ENCODE measurements at places on chromosomes 5 and 9. TPM values are rescaled to one million over a fixed set of nuclear protein-coding genes. Genes with fewer than 3 reads are reported as not detected.

SLC36A3 gene
- total RNA-seq = not detected

GHR gene
- 3.8 TPM for total RNA-seq

PRXL2C gene
- total RNA-seq = 12.5 TPM

FOXI1 gene
- not detected for total RNA-seq

PCDHGA12 gene
- total RNA-seq = 6.7 TPM

GTF2H2C gene
- total RNA-seq = 19.2 TPM

TMOD1 gene
- total RNA-seq = not detected

KIAA0825 gene
- total RNA-seq = 5.9 TPM

RANBP17 gene
- 244 TPM for total RNA-seq

OBP2B gene
- total RNA-seq = not detected

IFNB1 gene
- total RNA-seq = not detected

NDOR1 gene
- total RNA-seq = 7.9 TPM

PCDHB7 gene
- total RNA-seq = 0.79 TPM

C1QTNF2 gene
- total RNA-seq = 0.11 TPM

HAPLN1 gene
- not detected for total RNA-seq

DCANP1 gene
- not detected for total RNA-seq

HEMGN gene
- total RNA-seq = not detected

DNAI1 gene
- not detected for total RNA-seq

GFPT2 gene
- total RNA-seq = 4.3 TPM

IL11RA gene
- 22.6 TPM for total RNA-seq

LHX3 gene
- not detected for total RNA-seq

SH3GL2 gene
- total RNA-seq = not detected

ORM1 gene
- not detected for total RNA-seq

LHX6 gene
- 0.33 TPM for total RNA-seq

TMED9 gene
- 214 TPM for total RNA-seq

Measured in placental epithelial cell (primary cell).